Activated T-cell treated with anti-CD3 and anti-CD28 coated beads for 4 hours (primary cell): ENCODE measurements at places on chromosomes 5 and 9.

DNA sequence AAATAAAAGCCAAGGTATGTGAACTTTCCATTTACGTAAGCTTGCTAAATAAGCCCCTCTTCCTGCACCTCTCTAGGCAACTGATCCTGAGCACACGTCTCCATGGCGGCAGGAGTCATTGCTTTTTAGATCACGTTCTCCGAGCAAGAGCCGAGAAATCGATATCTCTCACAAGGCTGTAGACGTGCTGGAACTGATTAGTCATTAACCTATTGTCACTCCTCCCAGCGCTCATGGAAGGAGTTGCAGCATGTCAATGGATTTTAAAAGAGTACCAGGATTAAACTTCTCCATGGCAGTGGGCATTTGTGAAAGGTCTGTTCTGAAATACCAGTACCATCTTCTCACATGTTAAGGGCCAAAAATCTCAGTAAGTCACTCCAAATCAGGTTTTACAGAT, 4.7 kb upstream of the ADCY2 start:
- no peak for DNase-seq

DNA sequence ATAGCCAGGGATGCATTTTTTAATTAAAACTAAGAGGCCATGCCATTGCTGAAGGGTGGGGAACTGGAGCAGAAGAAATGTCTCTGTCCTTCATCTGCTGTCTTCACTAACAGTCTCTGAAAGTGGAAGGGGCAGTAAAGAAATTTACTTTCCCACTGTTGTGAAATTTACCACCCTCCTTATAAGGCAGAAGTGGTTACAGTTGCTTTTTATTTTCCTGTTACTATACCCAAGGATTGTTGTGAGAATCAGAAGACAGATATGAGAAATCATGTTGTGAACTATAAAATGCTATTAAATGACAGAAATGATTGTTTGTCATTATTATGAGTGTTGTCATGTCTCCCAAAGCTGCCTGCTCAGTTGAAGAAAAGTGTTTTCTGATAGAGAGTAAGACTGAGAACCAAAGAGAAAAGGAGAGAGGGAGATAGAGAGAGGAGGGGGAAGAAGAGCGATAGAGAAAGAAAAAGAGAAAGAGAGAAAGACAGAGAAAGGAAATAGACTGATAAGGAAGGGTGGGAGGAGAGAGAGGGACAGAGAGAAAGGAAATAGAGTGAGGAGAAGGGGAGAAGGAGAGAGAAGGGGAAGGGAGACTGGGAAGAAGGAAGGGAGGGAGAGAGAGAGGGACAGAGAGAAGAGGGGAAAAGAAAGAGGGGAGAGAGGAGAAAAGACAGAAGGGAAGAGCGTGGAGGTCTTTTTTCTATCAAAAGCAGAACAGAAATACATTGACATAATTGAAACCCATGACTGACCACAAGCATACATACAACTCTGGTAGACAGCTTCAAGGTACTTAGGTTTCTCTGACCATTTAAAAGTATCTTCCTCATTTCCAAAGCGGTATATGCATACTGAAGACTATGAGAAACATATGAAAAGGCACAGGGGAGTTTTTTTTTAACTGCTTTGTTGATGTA, 22.5 kb downstream of the SEC61B start:
- no peak for DNase-seq

- no peak for DNase-seq
Measured at GRCh38 chr5:71600783-71601182, 13.6 kb downstream of the MCCC2 start.

DNA sequence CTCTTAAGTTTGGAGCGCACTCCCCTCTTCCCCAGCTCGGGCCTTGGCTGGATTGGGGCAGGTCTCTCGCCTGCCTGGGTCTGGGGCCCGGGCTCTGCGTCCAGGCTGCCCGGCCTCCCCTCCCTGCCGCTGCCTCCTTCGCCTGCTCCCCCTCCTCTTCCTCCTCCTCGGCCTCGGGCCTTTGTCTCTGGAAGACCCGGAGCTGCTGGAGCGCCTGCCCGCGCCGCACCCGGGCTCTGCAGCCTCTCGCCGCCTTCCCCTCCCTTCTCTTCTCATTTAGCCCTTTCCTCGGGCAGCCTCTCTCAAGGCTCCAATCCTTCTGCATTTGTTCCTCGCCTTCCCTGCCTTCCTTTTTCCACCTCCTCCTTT, 218.5 kb downstream of the C9orf50 start:
- no peak for DNase-seq

DNA sequence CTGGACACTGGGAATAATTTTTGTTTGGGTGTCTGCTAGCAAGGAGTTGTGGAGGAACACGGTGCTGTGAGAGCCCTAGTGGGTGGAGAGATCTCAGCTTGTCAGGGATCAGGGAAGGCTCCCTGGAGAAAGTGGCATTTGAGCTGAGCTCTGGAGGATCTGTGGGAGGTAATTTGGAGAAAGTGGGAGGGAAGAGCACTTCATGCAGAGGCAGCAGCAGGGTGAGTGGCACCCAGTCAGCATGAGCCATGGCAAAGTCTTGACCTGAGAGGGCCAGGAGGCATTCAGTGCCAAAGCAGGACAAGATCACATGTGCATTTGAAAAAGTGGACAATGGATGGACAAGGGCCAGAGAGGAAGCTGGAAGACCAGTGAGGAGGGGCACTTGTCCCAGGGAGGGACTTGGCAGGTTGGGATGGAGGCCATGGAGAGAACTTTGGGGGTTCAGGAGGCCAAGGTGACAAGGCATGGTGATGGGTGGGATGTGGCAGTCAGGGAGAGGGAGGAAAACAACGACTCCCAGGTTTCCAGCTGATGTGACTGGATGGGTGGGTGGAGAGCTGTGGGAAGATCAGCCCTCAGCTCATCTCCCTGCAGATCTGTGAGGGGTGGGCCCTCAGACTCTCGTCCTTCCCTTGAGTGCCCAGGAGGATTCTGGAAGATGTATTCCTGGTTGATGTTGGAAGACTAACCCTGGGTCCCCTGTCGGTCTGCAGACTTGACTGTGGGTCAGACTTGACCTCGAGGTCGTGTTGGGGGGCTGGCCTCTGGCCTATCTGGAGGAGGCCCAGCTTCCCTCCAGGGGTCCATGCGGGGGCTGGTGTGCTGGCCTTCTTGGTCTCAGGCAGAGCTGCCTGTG, 68.9 kb upstream of the PITX1 start:
- no peak for DNase-seq

- DNase-seq = no peak
Measured at GRCh38 chr5:106964132-106964531, 706.6 kb downstream of the EFNA5 start.

DNA sequence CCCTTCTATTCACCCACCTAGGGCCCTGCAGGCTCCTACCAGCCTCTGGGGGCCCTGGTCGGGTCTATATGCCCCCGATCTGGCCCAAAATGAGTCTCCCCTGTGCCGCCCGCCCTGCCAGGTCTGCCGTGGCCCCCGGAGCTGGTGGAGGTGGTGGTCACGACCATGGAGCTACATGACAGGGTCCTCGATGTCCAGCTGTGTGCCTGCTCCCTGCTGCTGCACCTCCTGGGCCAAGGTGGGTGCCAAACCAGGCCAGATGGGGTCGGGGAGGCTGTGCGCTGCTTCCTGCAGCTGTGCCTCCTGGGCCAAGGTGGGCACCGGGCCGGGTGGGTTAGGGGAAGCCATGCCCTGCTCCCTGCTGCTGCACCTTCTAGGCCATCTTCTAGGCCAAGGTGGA, 17.5 kb downstream of the REXO4 start:
- no peak for DNase-seq

DNA sequence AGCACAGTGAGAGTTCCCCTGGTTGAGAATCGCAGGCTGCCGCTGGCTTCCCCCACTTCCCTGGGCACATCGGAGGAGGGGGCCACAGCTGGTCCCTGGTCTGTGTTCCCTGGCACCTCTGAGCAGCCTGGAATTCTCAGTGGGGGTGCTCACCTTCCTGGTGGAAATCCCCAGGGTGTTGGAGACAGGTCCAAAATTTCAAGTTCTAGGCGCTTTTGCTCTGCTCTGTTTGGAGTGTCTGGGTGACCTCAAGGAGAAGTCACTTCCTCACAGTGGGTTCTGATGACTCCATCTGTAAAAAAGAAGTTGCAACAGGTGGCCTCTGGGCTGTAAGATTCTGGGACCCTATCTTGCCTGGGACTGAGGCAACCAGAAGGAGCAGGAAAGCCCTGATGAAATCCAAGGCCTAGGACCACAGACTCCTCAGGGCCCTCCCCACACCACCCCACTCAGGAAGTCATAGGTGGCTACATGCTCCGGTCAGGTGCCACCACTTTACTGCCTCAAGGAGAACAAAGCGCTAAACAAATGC, at the start of gene TRAF1:
TRAF1 (minus strand) TSS at position 400 of the 532 bp plus-strand sequence. CDS start 721 bp downstream, outside the sequence.
- DNase-seq = no peak

DNA sequence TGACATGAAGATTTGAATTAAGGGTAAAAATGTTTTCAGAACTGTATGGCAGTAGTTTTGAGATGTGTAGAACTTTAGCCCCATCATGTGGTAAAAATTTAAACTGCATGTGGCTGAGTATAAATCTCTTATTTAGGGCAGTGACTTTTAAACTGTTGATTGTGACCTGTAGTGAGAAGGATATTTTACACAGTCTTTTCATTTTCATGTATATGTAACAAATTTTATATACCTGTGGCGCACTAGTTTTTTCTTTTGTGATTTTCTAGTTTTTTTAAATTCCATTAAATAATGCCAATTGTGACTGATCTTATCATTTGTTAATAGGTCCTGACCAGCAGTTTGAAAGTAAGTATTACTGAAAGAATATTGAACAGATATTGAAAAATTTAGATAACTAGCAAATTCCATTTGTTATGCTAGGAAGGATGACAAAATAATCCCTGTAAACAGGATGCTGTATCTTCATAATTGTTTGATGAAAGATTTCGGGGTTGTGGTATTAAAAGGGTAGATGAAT, 47.2 kb downstream of the GPBP1 start:
- DNase-seq = peak; percentile 39

DNA sequence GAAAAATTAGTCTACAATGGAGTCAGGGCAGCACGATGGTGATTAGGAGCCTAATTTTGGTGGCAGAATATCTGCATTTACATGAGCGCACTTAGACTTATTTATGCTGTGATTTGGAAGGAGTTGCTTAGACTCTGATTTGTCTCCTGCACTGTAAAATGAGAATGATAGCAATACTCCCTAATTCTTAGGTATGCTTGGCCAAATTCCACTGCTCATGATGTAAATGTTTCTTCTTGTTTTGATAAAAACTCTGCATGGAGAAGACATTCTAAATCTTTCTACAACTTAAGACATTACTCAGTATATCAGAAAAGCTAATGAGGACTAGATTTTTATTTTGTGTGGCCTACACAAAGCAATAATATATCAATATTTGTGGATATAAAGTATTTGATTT, 205.4 kb downstream of the CDH18 start:
- DNase-seq = no peak

- DNase-seq = no peak
Measured at GRCh38 chr5:84379749-84380148, 4.9 kb downstream of the EDIL3 start.

GRCh38 chr5:54719384-54720283, 202.1 kb downstream of the SNX18 start:
- DNase-seq = no peak

DNA sequence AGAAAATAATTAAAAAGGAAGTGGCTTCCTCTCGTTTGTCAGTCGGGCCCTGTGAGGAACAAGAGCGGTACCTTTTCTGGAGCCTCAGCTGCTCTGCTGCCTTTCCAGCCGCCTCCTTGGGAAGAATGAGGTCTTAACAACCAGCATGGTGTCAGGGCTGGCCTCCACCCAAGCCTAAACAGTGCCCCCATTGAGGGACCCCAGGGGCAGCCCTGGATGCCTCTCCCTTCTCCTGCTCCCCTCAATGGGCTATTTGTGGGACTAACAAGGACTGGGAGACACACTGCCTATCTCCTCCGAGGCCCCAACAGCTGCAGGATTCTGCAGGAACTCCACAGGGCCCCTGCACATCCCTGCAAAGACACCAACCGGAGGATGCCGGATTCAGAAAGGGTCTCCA, 155.4 kb upstream of the MAP3K1 start:
- DNase-seq = no peak

DNA sequence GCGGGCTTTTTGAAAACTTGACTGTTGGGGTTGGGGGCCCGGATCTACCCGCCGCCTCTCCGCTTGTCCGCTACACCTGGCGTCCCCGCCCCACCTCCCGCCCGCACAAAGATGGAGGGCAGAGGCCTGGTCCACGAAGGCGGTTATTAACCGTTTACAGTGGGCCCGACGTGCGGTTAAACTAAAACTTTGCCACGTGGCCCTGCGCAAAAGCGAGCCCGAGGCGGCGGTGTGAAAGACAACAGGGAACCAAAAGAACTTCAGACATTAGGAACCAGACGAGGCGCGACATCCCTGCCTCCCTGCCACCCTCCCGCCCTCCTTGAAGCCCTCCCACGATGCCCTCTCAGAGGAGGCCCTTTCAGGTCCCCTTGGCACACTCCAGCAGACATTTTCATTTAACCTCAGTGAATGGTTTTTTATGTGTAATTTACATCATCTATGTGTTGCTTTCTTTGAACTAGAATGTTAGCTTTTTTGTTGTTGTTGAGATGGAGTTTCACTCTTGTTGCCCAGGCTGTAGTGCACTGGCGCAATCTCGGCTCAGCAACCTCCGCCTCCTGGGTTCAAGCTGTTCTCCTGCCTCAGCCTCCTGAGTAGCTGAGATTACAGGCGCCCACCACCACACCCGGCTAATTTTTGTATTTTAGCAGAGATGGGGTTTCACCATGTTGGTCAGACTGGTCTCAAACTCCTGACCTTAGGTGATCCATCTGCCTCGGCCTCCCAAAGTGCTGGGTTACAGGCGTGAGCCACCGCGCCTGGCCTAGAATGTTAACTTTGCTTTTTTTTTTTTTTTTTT, 999 bp upstream of the HNRNPA0 start:
- DNase-seq = no peak

GRCh38 chr9:137682428-137683105, 63.8 kb downstream of the EHMT1 start:
- no peak for DNase-seq
